CD4-positive, alpha-beta T cell (primary cell): ENCODE measurements at places on chromosomes 5 and 9.

GRCh38 chr9:93324191-93324834 lies 127.2 kb upstream of the FAM120A start:
- DNase-seq = no peak

GRCh38 chr5:134798468-134798867 lies 39.9 kb downstream of the DDX46 start:
- DNase-seq = no peak

DNA sequence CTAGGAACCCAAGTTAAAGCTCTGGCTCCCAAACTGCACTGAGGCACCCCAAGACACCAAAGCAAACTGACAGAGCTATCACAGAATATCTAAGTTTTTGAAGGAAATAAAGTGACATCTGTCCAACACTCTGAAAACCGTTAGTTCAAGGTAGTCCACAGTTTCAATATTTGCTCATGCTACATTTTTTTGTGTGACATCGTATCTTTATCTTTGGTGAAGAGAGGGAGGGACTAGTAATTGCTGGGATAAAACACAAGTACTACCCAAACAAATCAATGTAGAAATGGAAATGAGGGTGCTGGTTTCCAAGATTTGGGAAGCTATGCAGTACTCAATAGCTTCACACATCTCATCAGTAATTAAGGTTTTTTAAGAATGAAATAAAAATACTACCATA lies 20.6 kb downstream of the LIFR start:
- DNase-seq = no peak

DNA sequence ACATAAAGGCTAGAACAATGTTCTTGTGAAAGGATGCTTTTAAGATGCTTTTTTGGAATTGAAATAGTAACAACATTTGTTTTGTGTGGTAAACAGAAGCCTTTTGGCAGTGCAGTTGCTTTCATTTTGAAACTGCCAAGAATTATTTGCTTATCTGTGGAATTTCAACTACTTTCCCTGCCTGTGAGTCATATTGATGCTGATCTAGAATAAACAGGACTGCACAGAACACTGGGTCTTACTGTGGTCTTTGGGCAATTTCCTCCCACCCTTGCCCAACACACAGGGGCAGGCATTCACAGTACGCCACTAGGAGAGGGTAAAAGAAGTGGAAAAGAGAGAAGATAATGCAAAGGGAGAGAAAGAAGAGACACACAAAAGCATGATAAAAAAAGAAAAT lies 483.7 kb downstream of the ELAVL2 start:
- DNase-seq = no peak

- no peak for DNase-seq
These were observed 64.7 kb upstream of the SPOCK1 start for GRCh38 chr5:137563646-137564397.

DNA sequence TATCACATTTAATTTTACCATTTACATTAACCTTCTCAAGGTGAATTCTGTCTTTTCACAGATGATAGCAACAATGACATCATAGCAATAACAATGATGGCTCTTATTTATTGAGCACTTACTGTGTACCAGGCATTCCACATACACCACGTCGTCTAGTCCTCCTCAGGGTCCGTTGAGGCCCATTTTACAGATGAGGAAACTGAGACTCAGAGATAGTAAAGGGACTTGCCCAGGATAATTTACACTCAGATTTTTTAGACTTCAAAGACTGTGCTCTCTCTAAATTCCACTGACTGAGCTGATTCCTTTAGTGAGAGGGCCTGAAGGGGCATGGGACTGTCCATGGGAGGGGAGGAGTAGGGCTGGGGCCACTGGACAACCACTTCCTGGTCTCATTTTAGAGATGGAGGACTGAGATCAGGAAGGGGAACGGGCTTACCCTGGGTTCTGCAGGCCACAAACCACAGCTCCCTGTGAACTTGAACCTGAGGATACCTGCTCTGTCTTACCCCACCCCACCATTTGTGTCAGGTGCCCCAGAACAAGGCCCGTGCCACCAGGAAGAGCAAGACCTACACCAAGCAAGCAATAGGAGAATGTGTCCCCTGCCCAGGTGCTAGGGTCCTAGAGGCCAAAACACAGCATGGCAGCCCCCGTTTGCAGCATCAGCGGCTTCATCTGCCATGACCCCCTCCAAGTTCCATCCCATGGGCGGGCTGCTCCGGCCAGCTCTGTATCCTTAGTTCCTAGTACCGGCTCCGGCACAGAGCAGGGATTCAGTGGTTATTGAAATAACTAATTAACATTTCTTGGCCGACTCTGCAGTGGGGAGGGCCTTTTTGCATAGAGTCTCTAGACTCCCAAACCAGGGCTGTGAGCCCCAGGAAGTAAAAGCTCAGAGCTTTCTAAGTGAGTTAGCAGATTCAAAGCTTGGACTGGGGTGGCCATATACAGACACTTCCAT lies 96.6 kb downstream of the RGS3 start:
- DNase-seq = no peak

DNA sequence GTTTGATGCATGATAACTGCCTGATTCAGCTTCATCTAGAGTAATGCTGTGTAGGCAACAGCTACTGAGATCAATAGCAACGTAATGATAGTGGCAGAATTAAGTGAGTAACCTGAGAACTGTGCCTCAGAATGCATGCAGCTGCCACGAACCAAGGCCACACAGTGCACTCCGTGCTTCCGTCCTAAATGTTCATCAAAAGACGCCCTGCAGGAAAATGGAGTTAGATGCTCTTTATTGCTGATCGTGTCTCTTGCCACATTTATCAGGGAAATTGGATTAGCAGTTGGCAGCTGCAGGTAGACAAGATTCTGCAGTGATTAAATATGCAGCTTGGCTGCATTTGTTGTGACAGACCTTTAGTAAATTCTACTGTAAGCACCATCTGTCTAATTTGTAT lies 107.7 kb upstream of the TLX3 start:
- DNase-seq = no peak

GRCh38 chr5:68528821-68529273 lies 313.3 kb downstream of the PIK3R1 start:
- DNase-seq = no peak

- DNase-seq = no peak
These were observed 282.4 kb downstream of the ARHGEF28 start for GRCh38 chr5:73908395-73908794.

GRCh38 chr5:1465966-1466471 lies 20.8 kb upstream of the SLC6A3 start:
- no peak for DNase-seq

DNA sequence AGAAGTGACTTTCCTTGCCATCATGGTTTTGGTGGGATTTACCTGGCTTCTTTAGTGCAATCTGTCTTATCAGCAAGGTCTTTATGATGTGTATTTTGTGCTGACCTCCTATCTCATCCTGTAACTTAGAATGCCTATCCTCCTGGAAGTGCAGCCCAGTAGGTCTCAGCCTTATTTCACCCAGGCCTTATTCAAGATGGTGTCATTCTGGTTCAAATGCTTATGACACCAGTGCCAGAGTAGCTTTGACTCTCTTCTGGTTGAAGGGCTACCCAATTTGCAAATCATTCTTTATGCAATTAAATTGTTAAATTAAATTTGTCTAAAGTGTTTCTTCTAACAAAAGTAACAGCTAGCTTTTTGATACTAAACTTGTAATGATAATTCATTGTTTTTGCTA lies 58.8 kb upstream of the PRDM9 start:
- no peak for DNase-seq

DNA sequence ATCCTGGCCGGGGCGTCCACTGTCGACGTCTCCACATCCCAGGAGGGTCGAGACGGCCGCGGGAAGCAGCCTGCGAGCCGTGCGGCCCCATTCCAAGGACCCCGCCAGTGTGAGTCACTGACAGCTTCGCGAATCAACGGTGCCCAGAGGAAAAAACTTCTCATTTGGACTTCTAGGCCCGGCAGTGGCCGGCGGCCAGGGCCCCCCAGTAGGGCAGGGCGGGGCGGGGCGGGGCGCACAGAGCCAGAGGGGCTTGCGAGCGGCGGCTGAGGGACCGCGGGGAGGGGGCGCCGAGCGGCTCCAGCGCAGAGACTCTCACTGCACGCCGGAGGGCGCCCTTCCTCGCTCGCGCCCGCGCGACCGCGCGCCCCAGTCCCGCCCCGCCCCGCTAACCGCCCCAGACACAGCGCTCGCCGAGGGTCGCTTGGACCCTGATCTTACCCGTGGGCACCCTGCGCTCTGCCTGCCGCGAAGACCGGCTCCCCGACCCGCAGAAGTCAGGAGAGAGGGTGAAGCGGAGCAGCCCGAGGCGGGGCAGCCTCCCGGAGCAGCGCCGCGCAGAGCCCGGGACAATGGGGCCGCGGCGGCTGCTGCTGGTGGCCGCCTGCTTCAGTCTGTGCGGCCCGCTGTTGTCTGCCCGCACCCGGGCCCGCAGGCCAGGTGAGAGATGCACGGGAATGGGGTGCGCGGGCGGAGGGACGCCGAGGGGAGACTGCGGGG lies at the start of gene F2R:
Gene F2R (plus strand): TSS at position 391 of the 720 bp plus-strand sequence. CDS start 182 bp downstream, at position 573.
- DNase-seq = peak; percentile 36
